ENCODE measurements at places on chromosomes 1 and 21.

DNA sequence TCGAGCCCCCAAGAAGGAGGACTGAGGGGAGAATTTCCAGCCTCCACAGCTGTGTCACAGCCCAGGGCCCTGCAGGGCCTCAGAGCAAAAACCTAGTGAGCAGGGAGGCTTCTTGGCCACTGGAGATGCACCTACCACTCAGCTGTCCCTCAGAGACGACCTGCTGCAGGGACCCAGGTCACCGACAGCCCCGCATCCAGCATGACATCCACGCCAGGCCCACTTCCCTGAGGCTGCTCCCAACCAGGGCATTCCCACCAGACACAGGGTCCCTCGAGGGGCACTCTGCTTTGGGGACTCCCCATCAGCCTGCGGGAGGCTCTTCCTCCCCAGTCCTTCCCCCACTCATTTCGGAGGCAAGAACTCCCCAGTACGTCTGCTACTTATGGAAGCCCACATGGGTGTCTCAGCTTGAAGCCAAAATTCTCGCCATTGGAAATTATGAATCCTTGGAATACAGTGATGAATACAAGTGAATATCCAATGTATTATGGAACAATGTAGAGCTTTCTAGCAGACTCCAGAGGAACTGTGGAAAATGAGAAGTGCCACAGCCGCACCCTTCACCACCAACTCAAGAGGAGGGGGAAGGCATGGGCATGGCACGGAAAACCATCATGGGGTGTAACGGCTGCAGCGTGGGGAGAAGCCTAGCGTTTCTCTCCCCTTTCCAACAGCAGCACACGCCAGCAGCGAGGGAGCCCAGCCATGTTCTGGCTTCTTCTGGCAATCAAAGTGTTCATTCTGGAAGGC, 6.9 kb downstream of the TFF3 start:
- DNase-seq: peak; percentile 32

DNA sequence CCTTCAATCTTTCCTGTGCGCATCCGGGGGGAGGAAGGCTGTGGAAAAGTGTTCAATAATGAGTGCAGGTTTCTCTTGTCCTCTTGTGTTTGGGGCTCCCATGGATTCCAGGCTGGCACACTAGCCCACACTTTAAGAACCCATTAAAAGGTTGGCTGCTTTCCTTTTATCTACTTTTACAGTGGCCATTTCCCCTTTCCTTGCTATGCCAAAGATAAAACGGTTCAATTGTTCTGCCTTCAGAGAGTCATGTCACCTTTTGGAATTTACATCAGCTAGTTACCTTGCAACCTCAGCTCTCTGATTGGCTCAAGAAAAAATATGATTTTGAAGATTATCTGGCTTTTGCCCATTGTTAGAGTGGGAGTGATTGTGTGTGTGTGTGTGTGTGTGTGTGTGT, 182.3 kb downstream of the SDCCAG8 start:
- DNase-seq: no peak

GRCh38 chr1:18485227-18485626, 4.5 kb downstream of the KLHDC7A start:
- no peak for DNase-seq

DNA sequence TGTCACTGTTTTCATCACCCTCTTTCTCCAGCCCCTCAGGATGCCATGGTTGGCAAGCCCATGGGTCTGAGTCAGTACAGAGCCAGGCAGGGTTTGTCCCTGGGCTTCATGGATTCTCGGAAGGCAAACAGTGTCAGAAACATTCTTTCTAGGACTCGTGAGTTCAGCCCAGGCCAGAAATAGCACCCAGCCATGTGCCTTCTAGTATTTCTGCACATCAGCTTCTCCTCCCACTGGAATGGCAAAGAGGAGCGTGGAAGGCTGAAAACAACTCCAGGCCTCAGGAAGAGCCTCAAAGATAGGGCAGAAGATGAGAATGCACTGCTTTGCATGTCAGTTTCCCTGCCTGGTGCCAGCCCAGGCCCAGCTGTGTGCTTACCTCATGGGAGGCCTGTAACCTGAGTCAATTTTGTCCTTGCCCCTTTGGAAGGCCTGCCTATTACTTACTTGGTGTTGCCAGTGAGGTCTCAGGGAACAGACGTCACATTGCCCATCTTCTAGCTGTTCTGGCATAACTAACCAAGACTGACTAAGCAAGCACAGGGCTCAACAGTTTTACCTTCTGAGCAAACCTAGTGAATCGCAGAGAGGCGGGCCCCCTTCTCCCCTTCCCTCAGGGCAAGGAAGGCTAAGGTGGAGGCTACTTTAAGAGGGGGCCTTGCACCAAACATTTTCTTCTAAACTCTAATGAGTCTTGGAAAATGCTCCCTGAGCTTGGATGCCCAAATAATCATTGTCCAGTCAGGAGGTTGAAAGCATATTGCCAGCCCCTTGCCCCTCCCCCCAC, 42.4 kb downstream of the GLUL start:
- DNase-seq: no peak

- no peak for DNase-seq
Observed at GRCh38 chr1:40785446-40785845, 1.9 kb downstream of the KCNQ4 start.

DNA sequence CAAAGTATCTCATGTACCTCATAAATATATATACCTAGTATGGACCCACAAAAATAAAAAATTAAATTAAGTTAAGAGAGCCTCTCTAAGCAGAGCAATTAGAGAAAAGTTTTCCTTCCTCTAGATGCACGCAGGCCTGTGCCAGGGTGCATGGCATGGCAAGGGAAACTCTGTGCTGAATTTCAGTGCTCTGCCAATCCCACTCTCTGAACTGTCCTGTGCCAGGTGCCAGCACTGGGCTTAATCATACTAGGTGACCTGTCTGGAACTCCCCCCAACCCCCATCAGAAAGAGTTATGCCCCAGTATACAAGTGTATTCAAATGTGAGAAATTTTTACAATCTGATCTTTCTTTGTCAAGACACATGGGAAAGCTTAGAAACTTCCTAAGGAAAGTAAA, 10.4 kb upstream of the LAMC2 start:
- no peak for DNase-seq

- no peak for DNase-seq
Observed at GRCh38 chr1:19153169-19153568, 56.9 kb downstream of the UBR4 start.

GRCh38 chr1:64318428-64318827, 115.0 kb downstream of the UBE2U start:
- no peak for DNase-seq

DNA sequence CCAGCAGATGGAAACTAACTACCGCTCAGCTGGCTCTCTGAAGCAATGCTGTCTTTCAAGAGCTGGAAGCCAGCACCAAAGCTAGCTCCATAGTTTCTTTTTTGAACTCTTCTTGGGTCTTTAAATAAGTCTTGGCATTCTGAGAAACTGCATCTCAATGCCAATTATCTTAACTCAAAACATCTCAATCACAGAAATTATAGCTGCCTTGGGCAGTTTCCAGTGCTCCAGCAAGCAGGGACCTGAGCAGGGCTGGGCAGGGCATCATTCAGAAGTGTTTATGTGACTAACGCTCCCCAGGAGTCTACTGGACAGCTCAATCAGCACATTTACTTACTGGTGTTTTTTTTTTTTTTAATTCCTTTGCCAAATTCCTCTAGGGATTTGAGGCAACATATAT, 18.3 kb upstream of the PADI4 start:
- DNase-seq: no peak

DNA sequence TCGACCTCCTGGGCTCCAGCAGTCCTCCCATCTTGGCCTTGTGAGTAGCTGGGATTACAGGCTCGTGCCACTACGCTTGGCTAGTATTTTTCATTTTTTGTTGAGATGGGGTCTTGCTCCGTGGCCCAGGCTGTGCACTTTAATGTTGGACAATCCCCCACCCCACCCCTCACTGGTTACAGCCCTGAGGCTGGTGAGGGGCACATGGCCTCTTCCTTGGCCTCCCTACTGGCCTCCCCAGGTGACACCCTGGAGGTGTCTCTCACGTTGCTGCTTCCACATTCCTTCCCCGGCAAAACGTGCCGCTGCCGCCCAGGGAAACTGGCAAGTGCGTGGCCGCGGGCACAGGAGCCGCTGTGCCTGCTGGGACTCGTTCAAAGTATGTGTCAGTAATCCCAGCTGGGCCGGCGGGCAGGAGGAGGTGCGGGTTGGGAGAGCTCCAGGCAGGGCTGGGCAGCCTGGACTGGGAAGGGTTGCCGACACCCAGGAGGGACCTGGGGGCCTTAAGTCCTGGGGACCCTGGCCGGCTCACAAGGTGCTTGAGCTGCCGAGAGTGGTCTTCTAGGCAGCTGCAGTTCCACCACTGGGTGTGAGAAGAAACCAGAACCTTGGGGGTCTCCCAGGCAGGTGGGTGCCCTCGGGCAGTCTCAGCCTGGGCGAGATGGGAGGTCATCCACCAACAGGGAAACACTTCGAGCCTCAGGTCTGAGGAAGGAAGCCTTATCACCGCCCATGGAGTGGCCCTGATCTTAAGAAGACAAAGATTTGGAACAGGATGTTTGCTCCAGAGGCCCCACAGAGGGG, 6.5 kb downstream of the WNT3A start:
- no peak for DNase-seq

DNA sequence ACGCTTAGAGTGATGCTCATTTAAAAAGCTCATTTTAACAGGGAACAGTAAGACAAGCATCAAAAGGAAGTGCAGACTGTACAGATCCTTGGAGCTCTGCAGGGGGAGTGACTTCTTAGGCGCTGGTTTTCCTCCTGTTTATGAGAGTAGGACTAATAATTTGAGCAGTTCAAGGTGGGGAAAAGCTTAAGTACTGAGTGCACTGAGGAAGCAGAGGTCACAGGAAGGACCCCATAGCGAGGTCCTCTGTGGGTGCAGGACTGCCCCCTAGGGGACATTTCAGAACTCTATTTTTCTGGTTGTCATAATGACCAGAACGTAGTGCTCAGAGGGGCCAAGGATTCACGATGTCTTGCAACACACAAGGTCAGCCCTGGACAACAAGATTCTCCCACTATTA, 112.1 kb downstream of the HLCS start:
- peak; percentile 42 for DNase-seq

DNA sequence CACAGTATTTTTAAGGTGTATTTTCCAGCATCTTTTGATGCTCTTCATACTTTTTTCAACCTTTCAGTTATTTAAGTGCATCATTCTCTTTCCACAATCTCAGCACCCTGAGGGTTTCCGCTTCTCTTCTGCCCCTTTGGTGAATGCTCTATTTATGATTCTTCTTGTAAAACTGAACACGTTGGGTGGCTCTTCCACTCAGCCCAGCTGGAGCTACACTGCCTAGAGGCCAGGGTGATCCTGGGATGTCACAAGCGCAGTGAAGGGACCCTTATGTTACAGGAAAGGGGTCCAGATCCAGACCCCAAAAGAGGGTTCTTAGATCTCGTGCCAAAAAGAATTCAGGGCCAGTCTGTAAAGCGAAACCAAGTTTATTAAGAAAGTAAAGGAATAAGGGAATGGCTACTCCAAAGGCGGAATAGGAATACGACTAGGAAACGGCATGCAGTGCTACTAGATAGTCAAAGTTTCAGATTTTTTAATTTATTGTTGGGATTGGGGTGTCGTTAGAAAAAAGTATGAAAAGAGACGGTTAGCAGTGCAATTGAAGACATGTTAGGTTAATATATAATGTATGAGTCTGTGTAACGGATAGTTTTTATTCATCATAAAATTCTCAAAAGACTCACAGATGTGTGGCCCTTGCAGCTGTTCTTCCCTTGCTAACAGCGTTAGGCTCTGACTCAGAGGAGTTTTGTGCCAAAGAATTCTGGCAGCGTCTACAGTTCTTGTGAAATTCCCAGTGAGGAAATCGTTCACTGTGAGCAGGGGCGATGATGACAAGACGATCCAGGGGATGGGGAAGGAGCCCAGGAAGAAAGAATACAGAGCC, 14.4 kb upstream of the ERVH48-1 start:
- peak; percentile 89 for DNase-seq

DNA sequence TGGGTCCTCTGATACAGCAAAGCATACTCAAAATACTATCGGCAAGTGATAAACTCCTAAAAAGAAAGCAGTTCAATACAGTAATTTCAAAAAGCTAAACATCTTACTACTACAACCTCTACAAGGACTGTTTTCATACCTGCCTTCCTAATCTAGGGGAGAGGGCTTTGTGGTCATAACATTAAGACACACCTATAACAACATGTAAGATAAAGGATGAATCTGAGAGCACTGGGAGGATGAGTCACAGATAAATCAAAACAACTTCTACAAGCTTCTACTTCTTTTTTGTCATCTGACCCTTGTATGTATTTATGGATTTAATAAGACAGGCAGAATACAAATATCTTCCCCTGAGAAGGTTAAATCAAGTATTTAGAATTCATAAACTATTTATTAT, 40.0 kb downstream of the LTN1 start:
- DNase-seq: no peak

DNA sequence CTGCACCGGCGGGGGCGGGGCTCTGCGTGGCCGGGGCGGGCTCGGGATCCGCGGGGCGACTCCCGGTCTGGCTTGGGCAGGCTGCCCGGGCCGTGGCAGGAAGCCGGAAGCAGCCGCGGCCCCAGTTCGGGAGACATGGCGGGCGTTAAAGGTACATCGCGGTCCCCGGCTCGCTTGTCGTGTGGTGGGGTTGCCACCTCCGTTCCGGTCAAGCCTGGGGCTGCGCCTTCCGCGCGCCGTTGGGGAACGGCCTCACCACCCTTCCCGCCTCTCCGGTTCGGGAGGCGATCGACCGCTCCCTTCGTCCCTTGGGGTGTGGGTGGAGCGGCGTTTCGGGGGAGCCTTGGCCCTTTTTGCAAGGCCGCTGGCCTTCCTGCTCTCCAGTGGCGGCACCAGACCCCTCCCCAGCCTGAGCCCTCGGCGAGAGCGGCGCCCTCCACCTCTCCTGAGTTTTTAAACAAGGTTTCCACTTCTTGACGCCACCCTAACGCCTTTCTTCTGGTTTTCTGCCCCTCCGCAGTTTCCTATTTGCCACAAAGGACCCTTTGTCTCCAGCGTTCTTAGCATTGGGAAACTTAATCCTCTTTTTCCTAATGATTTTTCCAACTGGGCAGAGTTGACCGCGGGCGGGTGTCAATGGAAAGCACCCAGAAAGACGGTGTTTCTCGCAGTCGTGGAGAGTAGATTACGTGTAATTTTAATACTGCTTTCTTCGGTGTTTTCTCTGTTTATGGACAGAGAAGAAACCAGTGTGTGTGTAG, at the start of the genes LEPR and LEPROT:
Gene LEPR, plus strand, starts transcription at position 79 of the 761 bp plus-strand sequence. CDS start 144,898 bp downstream, outside the sequence.
Gene LEPROT, plus strand, starts transcription at position 79 of the 761 bp plus-strand sequence. Its CDS starts 57 bp downstream, at position 136.
- no peak for DNase-seq

- no peak for DNase-seq
Observed at GRCh38 chr1:157195521-157196244, 57.5 kb upstream of the ETV3 start.

- DNase-seq: peak; percentile 95
Observed at GRCh38 chr1:201530741-201531531, 8.0 kb upstream of the NAV1 start.

DNA sequence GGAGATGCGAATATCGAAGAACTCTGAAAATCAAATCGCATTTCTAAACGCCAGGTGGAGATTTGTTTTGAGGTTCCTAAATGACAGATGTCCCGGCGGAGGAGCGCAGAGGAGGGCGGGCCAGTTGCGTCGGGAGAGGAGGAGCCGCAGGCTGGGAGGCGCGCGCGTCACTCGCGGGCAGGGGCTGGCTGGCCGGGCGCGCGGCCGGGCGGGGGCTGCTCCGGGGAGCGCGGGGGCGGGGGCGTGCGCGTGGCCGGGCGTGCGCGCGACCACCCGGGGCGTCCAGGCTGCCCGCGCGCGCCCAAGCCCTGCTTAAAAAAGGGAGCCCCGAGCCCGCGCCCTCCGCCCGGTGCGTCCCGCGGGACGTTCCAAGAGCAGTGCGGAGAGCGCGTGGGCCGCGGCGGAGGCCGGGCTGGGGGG, 47.3 kb downstream of the H3-3A start:
- DNase-seq: peak; percentile 88

- DNase-seq: no peak
Observed at GRCh38 chr1:44212355-44213221, 683 bp upstream of the DMAP1 start.
